ENCODE measurements at places on chromosomes 11 and 22.

DNA sequence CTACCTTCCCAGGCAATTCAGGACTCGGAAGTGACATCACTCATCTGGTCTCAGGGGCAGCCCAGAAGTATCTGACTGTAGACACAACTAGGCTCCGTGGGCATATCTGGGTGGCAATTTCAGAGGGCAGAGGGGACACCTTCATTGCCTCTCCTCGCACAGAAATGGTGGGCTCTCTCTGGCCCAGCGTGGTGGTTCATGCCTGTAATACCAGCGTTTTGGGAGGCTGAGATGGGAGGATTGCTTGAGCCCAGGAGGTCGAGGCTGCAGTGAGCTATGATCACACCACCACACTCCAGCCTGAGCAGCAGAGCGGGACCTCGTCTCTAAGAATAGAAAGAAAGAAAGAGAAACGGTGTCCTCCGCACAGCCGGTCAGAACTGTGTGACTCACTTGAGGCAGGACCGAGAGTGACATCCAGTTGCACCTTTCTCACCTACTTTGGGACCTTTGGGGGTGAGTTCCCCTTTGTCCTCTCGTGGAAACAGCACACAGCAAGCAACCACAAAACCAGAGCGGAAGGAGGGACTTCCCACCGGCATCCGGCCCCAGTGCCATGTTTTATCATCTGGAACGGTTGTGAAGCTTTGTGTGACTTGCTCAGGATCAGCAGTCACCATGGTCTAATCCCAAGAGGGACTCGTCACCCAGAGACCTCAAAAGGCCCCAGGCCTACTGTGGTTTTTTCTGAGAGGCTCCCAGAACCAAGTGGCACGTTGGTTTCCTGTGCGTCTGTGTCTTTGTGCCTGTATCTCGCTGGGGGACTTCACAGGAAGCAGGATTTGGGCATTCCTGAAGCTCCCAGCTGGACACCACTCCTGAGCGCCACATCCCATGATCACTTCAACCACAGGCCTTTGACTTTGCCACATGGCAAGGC is 38.4 kb upstream of the EMID1 start:
- H3K4me3 ChIP-seq = no peak overlapping the region
- no peaks in the 10 kb centered on the region for H3K4me1 ChIP-seq
- no peak overlapping the region for H3K27ac ChIP-seq
- H3K36me3 ChIP-seq = no peaks in the 10 kb centered on the region
- no peaks in the 10 kb centered on the region for H3K27me3 ChIP-seq
- DNase-seq = no peak

- H3K36me3 ChIP-seq = no peaks in the 10 kb centered on the region
- H3K27me3 ChIP-seq = no peaks in the 10 kb centered on the region
- no peak overlapping the region for H3K4me3 ChIP-seq
Measured at GRCh38 chr11:45795379-45795778, 9.6 kb upstream of the SLC35C1 start.

DNA sequence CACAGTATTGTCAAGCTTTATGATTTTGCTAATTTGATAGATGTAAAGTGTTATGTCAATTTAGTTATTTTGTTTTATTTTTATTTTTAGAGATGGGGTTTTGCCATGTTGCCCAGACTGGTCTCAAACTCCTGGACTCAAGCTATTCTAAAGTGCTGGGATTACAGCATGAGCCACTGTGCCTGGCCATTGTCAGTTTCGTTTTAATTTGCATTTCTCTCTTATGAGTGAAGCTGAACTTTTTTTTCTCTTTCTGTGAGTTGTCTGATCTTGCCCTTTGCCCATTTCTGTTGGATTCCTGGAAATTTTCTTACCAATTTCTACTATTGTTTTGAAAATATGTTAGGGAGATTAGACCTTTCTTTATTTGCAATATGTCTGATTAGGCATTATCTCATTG is 15.5 kb downstream of the NEU3 start:
- H3K27ac ChIP-seq = no peak overlapping the region
- H3K4me3 ChIP-seq = no peak overlapping the region
- no peaks in the 10 kb centered on the region for H3K4me1 ChIP-seq
- H3K27me3 ChIP-seq = no peaks in the 10 kb centered on the region
- no peak for DNase-seq

DNA sequence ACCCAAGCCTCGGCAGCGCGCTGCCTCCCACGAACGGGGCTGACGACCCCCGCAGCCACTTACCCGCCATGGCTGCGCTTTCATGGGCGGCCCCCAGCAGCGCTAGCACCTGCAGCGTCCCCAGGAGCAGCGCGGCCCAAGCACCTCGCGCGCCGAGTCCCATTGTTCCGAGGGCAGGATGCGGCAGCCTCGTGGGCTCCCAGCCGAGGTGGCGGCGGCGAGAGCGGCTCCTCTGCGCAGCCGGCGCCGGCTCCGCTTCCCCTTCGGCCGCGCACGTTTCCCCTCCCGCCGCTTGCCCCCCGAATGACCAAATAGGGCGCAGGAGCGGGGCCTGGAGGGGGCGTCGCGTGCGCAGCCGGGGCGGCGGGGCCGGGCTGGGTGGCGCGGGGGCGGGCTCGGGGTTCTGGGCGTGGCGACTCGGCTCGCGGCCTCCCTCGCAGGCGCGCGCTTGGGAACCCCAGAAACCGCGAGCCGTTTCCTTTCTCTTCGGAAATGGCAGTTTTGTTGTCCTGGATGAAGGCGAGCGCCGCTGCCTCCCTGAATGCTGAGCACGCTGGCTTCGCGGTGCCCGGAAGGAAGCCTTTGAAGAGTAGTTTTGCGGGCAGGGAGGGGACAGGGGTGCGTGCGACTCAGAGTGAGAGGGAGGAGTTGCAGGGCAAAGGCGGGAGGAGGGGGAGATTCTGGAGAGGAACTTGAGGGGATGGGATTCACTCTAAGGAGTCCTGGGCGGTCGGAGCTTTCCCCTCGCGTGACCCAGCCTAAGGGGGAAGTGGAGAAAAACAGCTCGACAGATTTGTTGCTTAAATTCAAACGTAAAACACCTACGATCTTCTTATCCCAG is at the start of gene TMEM123:
TSS of gene TMEM123 (minus strand) at position 305 of the 841 bp plus-strand sequence. CDS start at position 163, 142 bp downstream.
- H3K4me1 ChIP-seq = peaks cover 33% of the 10 kb centered on the region
- H3K27ac ChIP-seq = peak within 1 kb of the TSS; percentile 83
- H3K27me3 ChIP-seq = no peaks in the 10 kb centered on the region
- no peaks in the 10 kb centered on the region for H3K36me3 ChIP-seq
- H3K4me3 ChIP-seq = peak within 1 kb of the TSS; percentile 63

GRCh38 chr11:112620621-112621394 is 340.4 kb upstream of the NCAM1 start:
- DNase-seq = no peak
- no peaks in the 10 kb centered on the region for H3K36me3 ChIP-seq
- no peaks in the 10 kb centered on the region for H3K4me1 ChIP-seq
- H3K4me3 ChIP-seq = no peak overlapping the region

- H3K27me3 ChIP-seq = no peaks in the 10 kb centered on the region
- DNase-seq = no peak
- no peaks in the 10 kb centered on the region for H3K4me1 ChIP-seq
- no peaks in the 10 kb centered on the region for H3K36me3 ChIP-seq
Measured at GRCh38 chr22:23127788-23128187, 14.0 kb downstream of the RSPH14 start.

- H3K4me1 ChIP-seq = peaks cover 28% of the 10 kb centered on the region
- no peak overlapping the region for H3K4me3 ChIP-seq
- peak overlapping the region; percentile 11 for H3K27ac ChIP-seq
- H3K36me3 ChIP-seq = peaks cover 99% of the 10 kb centered on the region
- no peaks in the 10 kb centered on the region for H3K27me3 ChIP-seq
Measured at GRCh38 chr22:38296372-38296771, 20.9 kb downstream of the CSNK1E start.

- H3K27ac ChIP-seq = no peak overlapping the region
- no peaks in the 10 kb centered on the region for H3K36me3 ChIP-seq
- no peaks in the 10 kb centered on the region for H3K4me1 ChIP-seq
Measured at GRCh38 chr22:29860006-29860766, 22.1 kb upstream of the ASCC2 start.

DNA sequence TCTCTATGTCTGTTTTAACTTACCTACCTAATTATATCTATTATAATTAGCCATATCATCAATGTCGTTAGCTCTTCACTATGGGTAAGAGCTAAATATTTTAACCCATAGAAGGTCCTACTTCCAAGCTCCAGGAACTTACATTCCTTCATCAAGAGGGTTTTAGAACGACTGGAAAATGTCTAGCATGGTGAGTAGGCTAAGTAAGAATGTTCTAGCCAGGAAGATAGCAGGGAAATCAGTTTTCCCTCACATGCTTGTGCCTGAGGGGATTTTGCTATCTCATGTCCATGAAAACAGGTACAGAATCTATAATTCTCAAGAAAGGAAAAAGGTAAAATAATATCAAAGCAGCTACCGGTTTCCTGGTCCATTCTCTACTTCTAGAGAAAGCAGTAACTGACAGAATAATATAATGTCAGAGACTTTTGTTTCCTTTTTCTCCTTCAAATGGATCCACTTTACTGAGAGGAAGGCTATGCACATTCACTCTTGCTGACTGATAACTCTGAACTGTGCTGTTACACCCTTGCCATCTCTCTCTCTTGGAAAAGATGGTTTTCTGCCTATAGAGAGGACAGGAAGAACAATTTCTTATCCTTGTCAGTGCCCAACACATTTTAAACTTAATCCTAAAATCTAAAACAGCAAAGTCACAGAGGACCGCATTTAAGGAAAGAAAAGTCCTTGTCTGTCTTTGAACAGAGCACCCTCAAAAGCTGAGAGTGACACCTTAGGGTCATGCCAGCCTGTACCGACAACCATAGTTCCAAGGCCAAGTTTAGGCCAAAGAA is 67.0 kb downstream of the MAML2 start:
- DNase-seq = no peak
- no peaks in the 10 kb centered on the region for H3K36me3 ChIP-seq
- no peak overlapping the region for H3K27ac ChIP-seq
- H3K27me3 ChIP-seq = no peaks in the 10 kb centered on the region
- H3K4me3 ChIP-seq = no peak overlapping the region
- peaks cover 32% of the 10 kb centered on the region for H3K4me1 ChIP-seq

DNA sequence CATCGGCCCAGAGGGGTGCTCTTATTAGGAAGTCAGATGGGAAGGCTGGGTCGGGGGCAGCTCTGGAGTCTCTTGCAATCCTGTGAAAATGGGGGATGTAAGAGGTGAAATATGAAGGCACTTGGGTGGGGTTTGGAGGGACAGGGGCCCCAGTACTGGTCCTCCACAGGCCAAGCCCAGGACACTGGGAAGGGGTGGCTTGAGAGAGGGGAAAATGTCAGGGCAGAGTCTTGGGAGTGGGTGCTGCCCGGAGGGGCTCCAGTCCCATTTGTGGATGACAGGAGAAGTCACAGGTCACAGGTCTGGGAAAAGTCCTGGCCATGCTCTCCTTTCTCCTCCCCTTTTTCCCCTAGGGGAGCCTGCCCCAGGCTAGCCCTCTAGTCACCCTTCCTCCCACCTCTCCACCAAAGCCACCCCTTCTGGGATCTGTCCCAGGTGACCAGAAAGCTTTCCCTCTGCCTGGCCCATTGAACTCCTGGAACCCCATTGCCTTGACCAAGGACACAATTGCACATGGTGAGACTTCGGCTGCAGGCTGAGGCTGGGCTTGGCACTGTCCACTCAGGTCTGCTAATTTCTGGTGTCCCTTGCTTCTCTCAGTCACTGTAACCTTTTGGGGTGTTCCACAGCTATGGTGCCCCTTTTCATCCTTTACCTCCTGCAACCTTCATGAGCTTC is 1465.0 kb downstream of the TBC1D22A start:
- peak; percentile 28 for DNase-seq
- H3K27me3 ChIP-seq = no peaks in the 10 kb centered on the region
- H3K4me3 ChIP-seq = no peak overlapping the region
- H3K27ac ChIP-seq = no peak overlapping the region
- H3K36me3 ChIP-seq = no peaks in the 10 kb centered on the region

- no peaks in the 10 kb centered on the region for H3K27me3 ChIP-seq
- DNase-seq = no peak
- H3K27ac ChIP-seq = no peak overlapping the region
- peaks cover 38% of the 10 kb centered on the region for H3K4me1 ChIP-seq
- H3K4me3 ChIP-seq = no peak overlapping the region
Measured at GRCh38 chr22:33850724-33851123, 69.6 kb downstream of the LARGE1 start.

DNA sequence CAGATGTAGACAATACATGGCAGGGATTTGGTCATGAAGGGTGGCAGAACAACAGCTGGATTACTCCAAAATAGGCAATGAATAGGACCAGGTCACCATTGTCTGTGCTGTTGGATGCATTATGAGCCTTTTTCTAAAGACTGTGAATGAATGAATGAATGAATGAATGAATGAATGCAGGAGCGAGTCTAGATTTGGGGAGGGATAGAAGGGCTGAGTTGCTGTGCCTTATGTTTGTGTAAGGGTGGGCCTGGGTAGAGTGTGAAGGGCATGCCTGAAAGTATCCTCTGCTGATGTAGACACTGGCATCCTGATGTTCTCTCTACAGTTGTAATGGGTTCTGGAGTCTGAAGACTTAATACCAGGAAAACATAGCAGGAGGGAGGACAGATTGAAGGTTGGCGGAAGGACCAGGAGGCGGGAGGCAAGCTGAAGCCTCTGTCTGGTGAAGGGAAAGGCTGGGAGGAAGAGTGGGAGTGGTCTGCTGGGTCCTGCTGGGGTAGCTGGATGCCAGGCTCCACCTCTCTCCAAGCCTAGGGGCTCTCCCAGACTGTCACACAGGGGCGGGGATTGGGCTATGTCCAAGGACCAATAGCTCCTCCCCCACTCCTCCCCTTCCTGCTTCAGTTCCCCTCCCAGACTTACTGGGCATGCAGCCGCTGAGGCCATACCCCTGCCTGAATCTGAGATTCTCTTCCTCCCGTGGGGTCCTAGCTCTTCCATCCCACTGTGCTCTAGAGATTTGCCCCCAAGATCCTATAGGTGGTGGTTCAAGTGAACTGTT is 4.8 kb downstream of the TRIM3 start:
- no peak overlapping the region for H3K4me3 ChIP-seq
- no peaks in the 10 kb centered on the region for H3K4me1 ChIP-seq
- no peaks in the 10 kb centered on the region for H3K27me3 ChIP-seq
- peak; percentile 91 for DNase-seq

DNA sequence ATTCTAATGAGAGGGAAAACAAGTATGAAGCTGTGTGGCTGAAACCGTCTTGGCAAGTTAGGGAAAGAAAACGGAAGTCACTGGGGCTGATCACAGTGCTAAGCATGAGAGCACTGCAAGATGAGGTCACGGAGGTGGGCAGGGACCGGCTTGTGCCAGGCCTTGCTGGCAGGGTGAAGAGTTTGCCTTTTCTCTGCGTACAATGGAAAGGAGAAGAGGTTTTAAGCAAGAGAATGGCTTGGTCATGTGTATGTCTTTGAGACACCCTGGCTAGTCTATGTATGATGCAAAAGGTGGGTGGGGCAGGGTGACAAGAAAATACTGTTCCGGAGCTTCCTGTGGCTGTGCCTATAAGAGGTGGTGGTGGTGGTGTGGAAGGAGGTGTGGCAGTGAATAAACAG is 567.9 kb downstream of the NTM start:
- H3K27me3 ChIP-seq = no peaks in the 10 kb centered on the region
- H3K36me3 ChIP-seq = no peaks in the 10 kb centered on the region
- H3K4me1 ChIP-seq = peaks cover 19% of the 10 kb centered on the region
